Stimulated activated naive CD8-positive, alpha-beta T cell treated with anti-CD3 and anti-CD28 coated beads, Interleukin-15, Interleukin-2, amounts not matched to agents 100 U/mL and 50 U/mL, for 24 hours (primary cell): ENCODE measurements at places on chromosomes 13 and 19.

GRCh38 chr19:34661357-34661756 is 15.6 kb downstream of the SCGB2B2 start:
- no peak for DNase-seq

GRCh38 chr19:46270521-46271256 is 26.2 kb upstream of the HIF3A start:
- no peak for DNase-seq

GRCh38 chr13:31610270-31610998 is 128.9 kb upstream of the RXFP2 start:
- no peak for DNase-seq

DNA sequence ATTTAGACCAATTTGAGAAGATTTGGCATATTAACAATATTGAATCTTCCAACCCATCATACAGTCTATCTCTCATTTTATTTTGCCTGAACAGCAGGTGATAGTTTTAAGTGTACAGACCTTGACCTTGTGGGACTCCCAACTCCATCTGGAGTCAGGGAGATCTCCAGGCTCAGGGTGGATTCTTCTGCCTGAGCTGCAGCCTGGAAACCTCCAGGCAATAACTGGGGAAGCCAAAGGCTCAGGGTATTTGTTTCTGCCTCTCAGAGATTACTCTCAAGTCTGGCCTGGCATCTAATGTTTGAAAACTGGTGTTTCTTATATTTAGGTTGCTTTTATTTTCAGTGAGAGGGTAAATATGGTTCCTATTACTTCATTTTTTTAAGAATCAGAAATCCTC is 102.1 kb upstream of the C1QTNF9B start:
- no peak for DNase-seq

DNA sequence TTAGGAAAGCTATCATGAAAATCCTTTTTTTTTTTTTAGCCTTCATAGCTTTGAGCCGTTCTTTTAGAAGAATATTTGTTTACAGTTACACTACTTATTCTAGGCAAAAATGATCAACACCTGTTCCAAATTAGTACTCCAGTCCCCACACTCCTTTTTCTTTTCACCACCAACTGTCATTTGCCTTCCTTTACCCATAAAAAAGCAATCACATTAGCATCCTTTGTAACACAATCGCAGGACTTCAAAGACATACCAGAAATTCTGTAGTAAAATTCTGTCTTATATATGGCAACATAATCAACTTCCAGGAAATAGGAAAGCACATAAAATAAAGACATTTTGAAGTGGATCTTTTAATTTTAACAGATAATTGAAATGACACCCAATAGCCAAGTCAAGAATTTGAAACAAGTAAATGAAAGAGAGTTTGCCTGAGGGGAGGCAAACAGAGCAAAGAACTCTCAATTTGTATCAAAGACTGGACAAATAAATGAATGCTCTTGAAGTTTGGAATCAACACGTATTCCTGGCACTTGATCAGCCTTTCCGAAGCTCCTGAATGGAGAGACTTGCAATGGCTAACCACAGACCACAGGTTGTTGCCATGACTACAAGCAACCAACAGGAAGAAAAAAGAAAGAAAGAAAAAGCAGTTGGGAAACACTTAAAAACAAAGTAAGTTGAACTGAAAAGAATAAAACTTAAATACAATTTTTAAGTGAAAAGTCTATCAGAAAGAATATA is 206.8 kb downstream of the PCDH9 start:
- DNase-seq = no peak

DNA sequence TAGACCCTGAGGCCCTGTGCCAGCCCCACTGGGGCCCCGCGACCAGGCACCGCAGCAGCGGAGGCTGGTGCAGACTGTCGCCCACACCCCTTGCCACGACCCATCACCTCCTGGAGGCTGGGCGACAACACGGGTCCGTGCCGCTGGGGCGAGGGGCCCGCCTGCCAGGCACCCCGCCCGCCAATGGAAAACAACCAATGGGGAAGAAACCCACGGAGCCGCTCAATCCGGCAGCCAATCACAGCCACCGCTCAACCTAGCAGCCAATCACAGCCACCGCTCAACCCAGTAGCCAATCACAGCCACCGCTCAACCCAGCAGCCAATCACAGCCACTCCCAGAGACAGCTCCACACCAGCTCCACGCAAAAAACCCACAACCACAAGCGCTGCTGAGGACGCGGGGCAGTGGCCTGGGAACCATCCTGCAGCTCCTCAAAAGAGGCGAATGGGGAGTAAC is 29.7 kb downstream of the GPX4 start:
- DNase-seq = peak; percentile 82

- DNase-seq = no peak
Observed at GRCh38 chr19:1234051-1234954, 3.5 kb downstream of the CBARP start.

DNA sequence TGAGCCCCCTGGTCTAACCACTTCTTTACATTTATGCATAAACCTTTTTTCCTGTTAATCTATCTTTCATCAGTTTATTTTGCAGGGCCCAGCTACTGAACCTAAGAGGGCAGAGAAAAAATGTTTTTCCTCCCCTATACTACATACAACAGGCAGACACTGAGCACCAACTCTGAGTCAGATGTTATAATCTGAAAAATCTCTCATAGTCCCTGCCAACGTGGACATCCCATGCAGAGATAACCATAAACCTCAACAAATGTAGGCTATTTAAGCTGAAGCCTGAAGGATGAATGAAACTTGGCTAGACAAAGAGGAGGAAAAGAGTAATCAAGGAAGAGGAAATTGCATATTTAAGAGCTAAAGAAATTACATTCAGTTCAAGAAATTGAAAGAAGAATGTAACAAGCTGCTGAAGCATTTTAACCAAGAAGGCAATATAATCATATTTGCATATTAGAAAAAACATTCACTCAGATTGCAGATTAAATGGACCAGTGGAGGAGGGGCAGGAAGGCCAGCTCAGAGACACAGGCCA is 2.6 kb downstream of the NEK3 start:
- no peak for DNase-seq
